ENCODE measurements at places on chromosomes 3 and 15.

- H3K27ac ChIP-seq: no peak overlapping the region
- H3K36me3 ChIP-seq: no peaks in the 10 kb centered on the region
- H3K4me1 ChIP-seq: no peaks in the 10 kb centered on the region
- no peak for DNase-seq
Observed at GRCh38 chr15:89429023-89429422, 67.4 kb downstream of the RHCG start.

- no peaks in the 10 kb centered on the region for H3K27me3 ChIP-seq
- H3K27ac ChIP-seq: no peak overlapping the region
- no peak for DNase-seq
- H3K36me3 ChIP-seq: no peaks in the 10 kb centered on the region
Observed at GRCh38 chr3:154112146-154112852, 8.9 kb upstream of the ARHGEF26 start.

DNA sequence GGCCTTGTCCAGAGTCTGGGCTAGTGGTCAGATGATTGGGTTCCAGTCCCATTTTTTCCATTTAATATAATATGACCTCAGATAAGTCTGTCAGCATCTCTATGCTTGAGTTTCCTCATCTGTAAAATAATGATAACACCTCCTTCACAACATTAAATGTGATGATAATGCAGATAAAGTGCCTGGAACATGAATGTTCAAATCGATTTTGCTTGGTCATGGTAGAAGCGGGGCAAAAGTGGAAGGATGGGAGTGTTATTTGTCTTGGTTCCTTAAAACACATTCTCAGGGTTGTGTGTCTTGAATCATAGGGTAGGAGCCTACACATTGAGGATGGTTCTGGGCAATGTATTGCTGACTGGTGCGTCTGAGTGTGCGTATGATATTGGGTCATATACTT lies 16.9 kb downstream of the ARIH2 start:
- DNase-seq: no peak
- H3K36me3 ChIP-seq: no peaks in the 10 kb centered on the region
- H3K27ac ChIP-seq: no peak overlapping the region
- H3K4me3 ChIP-seq: no peak overlapping the region
- no peaks in the 10 kb centered on the region for H3K4me1 ChIP-seq
- no peaks in the 10 kb centered on the region for H3K27me3 ChIP-seq

- H3K4me3 ChIP-seq: no peak overlapping the region
- no peak for DNase-seq
- H3K27ac ChIP-seq: no peak overlapping the region
- no peaks in the 10 kb centered on the region for H3K4me1 ChIP-seq
- H3K36me3 ChIP-seq: no peaks in the 10 kb centered on the region
Observed at GRCh38 chr15:68378595-68378994, 53.4 kb downstream of the ITGA11 start.

DNA sequence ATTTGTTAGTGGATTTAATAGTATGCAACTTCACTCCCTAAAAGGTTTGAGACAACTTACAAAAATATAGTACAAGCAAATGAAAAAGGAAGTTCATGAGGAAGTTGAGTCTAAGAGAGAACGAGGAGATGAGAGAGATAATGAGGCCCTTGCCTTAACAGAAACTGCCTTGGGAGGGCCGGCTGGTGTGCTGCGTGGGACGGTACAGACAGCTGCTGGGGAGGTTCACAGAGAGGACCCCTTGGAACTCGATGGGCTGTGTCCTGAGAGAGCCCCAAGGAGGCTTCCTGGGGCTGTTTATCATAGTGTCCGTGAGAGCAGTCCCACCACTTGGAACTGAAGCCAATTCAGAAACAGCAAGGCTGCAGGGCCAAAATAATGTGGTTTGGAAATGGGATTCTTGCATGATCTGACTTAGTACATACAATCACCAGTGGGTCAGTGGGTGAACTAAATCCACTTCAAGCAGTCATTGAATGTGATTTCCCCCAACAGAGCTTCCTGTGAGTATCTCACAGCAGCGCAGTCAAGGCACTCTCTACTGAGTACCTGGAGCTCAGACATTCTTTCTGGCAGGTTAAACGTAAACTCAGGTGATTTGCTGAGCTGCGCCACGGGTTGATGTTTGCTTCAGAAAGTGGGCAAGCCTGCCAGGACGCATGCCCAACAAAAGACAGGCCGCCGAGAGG lies 90.8 kb downstream of the CRTC3 start:
- H3K4me1 ChIP-seq: peaks cover 5% of the 10 kb centered on the region
- H3K27me3 ChIP-seq: no peaks in the 10 kb centered on the region
- H3K36me3 ChIP-seq: peaks cover 6% of the 10 kb centered on the region

DNA sequence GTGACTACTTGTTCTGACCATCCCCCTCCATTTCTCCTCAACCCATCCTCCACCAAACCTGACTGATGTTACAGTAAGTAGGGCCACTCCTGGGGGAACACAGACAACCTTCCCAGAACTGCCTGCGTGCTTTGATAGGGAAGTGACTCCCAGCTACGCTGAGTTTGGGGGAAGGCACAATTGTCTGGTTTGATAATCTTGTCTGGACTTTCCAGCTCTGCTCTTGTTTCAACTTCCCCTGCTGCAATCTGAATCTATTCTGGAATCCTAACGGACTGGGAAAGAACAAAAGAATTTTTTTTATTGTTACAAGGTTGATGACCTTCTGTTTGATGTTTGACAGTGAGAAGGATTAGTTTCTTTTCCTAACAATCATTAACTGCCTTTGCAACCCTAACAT lies 895.6 kb downstream of the ROBO1 start:
- no peak overlapping the region for H3K4me3 ChIP-seq
- H3K36me3 ChIP-seq: no peaks in the 10 kb centered on the region
- H3K27ac ChIP-seq: no peak overlapping the region
- no peak for DNase-seq

- no peaks in the 10 kb centered on the region for H3K36me3 ChIP-seq
- H3K27ac ChIP-seq: no peak overlapping the region
- H3K4me3 ChIP-seq: no peak overlapping the region
- DNase-seq: no peak
- H3K27me3 ChIP-seq: no peaks in the 10 kb centered on the region
Observed at GRCh38 chr15:58520464-58520863, 88.7 kb downstream of the LIPC start.

DNA sequence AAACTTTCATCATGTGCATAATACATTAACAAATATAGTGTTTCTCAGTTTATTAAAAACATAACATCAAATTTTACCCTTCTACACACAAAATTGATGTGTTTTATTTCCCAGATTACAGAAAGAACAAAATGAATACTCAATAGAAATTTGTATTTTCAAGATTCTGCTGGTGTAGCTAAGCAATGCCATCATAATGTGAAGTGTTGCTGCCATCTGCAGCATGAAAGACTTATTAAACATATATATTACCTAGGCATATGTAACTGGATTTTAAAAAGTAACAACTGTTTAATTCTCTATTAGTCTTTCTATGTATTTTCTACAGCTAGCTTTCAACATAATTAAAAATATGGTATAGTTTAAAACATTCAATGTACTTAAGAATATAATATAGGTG lies 27.5 kb downstream of the PLSCR5 start:
- no peaks in the 10 kb centered on the region for H3K36me3 ChIP-seq
- peak; percentile 46 for DNase-seq
- H3K4me1 ChIP-seq: no peaks in the 10 kb centered on the region

DNA sequence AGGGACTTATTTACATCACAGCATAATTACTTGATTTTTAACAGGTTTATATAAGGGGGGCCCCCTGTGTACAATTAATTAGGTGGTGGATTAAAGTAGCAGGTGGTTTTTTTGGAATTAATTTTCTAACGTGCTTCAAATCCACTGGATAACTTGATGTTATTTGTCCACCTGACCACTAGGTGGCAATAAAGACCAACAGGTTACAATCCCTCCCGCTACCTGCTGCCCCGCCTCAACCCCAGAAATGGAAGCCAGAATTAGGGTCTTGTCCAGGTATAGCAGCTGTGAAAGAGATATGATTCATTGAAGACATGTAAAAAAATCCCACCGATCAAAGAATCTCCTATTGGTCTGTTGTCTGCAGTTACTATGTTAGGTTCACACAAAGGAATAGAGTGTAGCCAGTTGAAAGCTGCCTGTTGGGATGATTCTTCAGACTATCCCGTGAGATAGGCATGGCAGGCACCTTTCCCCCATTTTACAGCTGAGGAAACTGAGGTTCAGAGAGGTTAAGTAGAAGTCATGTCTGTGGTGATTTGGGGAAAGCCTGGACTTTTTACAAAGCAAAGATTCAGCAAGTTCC lies 44.0 kb downstream of the MFSD1 start:
- no peaks in the 10 kb centered on the region for H3K36me3 ChIP-seq
- DNase-seq: peak; percentile 39
- no peaks in the 10 kb centered on the region for H3K4me1 ChIP-seq
- no peak overlapping the region for H3K4me3 ChIP-seq

GRCh38 chr3:24514119-24514518 lies 19.5 kb upstream of the THRB start:
- no peak overlapping the region for H3K4me3 ChIP-seq
- no peaks in the 10 kb centered on the region for H3K27me3 ChIP-seq
- no peaks in the 10 kb centered on the region for H3K36me3 ChIP-seq
- no peak overlapping the region for H3K27ac ChIP-seq
- H3K4me1 ChIP-seq: peaks cover 3% of the 10 kb centered on the region

GRCh38 chr3:183031826-183032225 lies 51.5 kb upstream of the DCUN1D1 start:
- H3K27ac ChIP-seq: no peak overlapping the region
- no peaks in the 10 kb centered on the region for H3K27me3 ChIP-seq
- no peaks in the 10 kb centered on the region for H3K4me1 ChIP-seq
- no peak overlapping the region for H3K4me3 ChIP-seq

- H3K4me3 ChIP-seq: no peak overlapping the region
- no peaks in the 10 kb centered on the region for H3K36me3 ChIP-seq
- no peak for DNase-seq
- no peaks in the 10 kb centered on the region for H3K27me3 ChIP-seq
- H3K4me1 ChIP-seq: no peaks in the 10 kb centered on the region
Observed at GRCh38 chr3:30553641-30554316, 52.6 kb upstream of the TGFBR2 start.

DNA sequence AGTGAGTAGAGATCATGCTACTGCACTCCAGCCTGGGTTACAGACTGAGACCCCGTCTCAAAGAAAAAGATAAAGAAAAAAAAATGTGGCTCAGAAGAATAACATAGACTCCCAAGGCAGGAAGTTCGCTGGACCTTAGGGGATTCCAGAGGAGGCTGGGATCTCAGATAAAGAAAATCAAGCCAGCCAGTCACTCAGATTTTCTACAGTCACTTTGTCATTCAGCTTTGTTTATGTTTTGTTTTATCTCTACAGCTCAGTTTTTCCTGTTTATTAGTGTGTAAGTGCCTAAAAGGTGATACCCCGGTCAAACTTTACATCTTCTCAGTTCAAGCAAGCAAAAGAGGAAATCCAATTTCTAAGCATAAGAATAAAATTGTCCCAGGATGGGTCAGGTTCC lies 6.3 kb downstream of the TMEM202 start:
- DNase-seq: no peak
- no peaks in the 10 kb centered on the region for H3K36me3 ChIP-seq
- H3K27me3 ChIP-seq: peaks cover 28% of the 10 kb centered on the region
- H3K4me3 ChIP-seq: no peak overlapping the region

DNA sequence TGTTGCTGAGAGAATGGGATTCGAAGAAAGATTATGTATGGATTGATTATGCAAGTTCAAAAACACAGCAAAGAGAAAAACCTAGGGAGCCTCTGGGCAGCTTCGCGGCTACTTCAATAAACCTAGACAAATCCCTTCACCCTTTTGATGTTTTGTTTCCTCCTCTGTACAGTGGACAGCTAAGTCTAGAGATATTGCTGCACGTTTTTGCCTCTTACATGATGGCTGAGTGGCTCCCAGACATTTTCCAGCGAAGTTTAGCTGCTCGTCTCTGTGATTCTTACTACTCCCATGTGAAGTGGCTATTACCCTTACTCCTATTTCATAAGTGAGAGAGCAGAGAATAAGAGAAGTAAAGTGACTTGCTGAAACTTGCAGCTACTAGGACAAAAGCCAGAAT lies 695.0 kb upstream of the GRM7 start:
- no peak overlapping the region for H3K27ac ChIP-seq
- H3K4me3 ChIP-seq: no peak overlapping the region
- no peaks in the 10 kb centered on the region for H3K4me1 ChIP-seq
- H3K27me3 ChIP-seq: no peaks in the 10 kb centered on the region
- DNase-seq: no peak

DNA sequence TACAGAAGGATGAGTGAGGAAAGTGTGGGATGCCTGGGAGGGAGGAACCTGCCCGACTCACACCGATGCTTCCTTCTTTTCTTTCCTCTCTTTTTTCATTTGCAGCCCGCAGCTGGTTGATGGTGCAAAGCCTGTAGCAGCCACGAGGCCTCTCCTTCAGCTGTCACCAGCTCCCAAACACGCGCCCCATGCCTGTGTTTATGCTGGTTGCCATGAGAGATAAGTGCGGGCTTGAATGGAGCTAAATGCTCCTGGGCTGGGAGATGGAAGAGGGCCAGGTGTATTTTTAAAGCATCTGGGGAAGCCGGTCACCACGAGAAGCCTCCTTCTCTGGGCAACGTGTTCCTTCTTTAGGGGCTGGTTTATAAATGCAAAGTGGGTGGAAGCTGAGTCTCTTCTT lies 9.3 kb downstream of the COLQ start:
- no peaks in the 10 kb centered on the region for H3K27me3 ChIP-seq
- H3K27ac ChIP-seq: no peak overlapping the region
- no peaks in the 10 kb centered on the region for H3K4me1 ChIP-seq
- no peak for DNase-seq
- H3K4me3 ChIP-seq: no peak overlapping the region

GRCh38 chr3:16961621-16962205 lies 77.0 kb downstream of the PLCL2 start:
- H3K36me3 ChIP-seq: no peaks in the 10 kb centered on the region
- no peaks in the 10 kb centered on the region for H3K4me1 ChIP-seq
- no peak overlapping the region for H3K27ac ChIP-seq
- H3K27me3 ChIP-seq: no peaks in the 10 kb centered on the region
- no peak for DNase-seq
- no peak overlapping the region for H3K4me3 ChIP-seq

GRCh38 chr15:90989040-90989768 lies 5.1 kb downstream of the PRC1 start:
- H3K4me3 ChIP-seq: no peak overlapping the region
- DNase-seq: no peak
- no peaks in the 10 kb centered on the region for H3K4me1 ChIP-seq
- no peak overlapping the region for H3K27ac ChIP-seq

GRCh38 chr3:126750756-126751121 lies 46.7 kb downstream of the CHCHD6 start:
- no peaks in the 10 kb centered on the region for H3K36me3 ChIP-seq
- no peak for DNase-seq
- no peak overlapping the region for H3K4me3 ChIP-seq
- no peaks in the 10 kb centered on the region for H3K27me3 ChIP-seq
- H3K4me1 ChIP-seq: no peaks in the 10 kb centered on the region
